ENCODE measurements at places on chromosomes 12 and 14.

- no peaks in the 10 kb centered on the region for H3K36me3 ChIP-seq
- no peaks in the 10 kb centered on the region for H3K27me3 ChIP-seq
- H3K27ac ChIP-seq: no peak overlapping the region
These were observed 454.2 kb downstream of the DPF3 start for GRCh38 chr14:72439707-72440106.

DNA sequence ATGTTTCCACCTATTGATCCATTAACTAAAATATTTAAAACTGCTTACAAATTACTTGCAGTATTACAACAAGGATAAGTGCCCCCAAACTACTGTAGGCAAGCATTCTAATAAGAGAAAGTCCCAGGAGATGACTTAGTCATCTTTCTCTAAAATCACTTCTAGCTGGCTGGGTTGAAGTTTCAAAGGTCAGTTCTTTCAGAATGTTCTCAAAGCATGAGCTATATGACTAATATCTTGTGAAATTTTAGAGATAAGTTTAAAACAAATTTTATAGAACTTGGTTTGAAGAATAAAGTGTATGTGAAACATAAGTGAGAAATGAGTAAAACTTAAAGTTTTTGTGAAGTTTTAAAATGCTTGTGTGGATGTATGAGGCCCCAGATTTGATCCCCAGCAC, 24.3 kb upstream of the OR6J1 start:
- no peak overlapping the region for H3K27ac ChIP-seq
- peaks cover 4% of the 10 kb centered on the region for H3K4me1 ChIP-seq
- H3K27me3 ChIP-seq: no peaks in the 10 kb centered on the region
- H3K36me3 ChIP-seq: no peaks in the 10 kb centered on the region

GRCh38 chr12:127127897-127128296, 1139.1 kb upstream of the TMEM132C start:
- H3K4me3 ChIP-seq: no peak overlapping the region
- H3K36me3 ChIP-seq: no peaks in the 10 kb centered on the region
- no peaks in the 10 kb centered on the region for H3K27me3 ChIP-seq
- H3K27ac ChIP-seq: no peak overlapping the region

- DNase-seq: no peak
- no peaks in the 10 kb centered on the region for H3K36me3 ChIP-seq
- H3K27ac ChIP-seq: no peak overlapping the region
- no peaks in the 10 kb centered on the region for H3K27me3 ChIP-seq
- no peak overlapping the region for H3K4me3 ChIP-seq
These were observed 3.7 kb downstream of the ANKRD13A start for GRCh38 chr12:110002676-110003515.

GRCh38 chr12:68474467-68475204, 136.1 kb upstream of the RAP1B start:
- no peak overlapping the region for H3K27ac ChIP-seq
- no peak overlapping the region for H3K4me3 ChIP-seq
- no peaks in the 10 kb centered on the region for H3K4me1 ChIP-seq
- no peaks in the 10 kb centered on the region for H3K27me3 ChIP-seq

GRCh38 chr12:72499244-72499643, 227.1 kb downstream of the TRHDE start:
- no peaks in the 10 kb centered on the region for H3K4me1 ChIP-seq
- H3K27ac ChIP-seq: no peak overlapping the region
- H3K27me3 ChIP-seq: no peaks in the 10 kb centered on the region
- H3K36me3 ChIP-seq: no peaks in the 10 kb centered on the region
- DNase-seq: no peak

DNA sequence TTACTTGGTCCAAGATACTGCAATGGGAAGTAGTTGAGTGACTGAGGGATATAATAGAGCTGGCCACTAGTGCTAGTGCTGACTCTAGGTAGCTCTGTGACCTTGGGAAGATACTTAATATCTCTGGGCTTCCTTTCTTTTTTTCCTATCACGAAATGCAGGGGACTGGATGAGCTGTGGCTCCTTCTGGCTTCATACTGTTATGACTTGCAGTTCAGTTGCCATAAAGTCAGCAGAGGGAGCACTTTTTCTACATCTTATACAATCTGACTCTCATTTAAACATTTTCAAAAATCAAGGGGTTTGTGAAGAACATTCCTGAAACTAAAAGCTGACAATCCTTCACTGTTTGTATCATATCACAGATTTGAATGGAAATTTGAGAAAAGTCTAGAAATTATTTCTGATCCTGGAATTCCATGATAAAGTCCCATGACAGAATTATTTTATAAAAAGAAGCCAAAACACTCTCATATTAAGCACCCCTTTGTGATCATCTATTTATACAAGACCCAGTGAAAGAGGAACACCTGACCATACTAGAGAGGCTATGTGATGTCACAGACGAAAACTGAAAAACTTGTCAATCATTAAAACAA, 5.3 kb downstream of the BHLHE41 start:
- no peak overlapping the region for H3K27ac ChIP-seq
- peak; percentile 67 for DNase-seq
- no peaks in the 10 kb centered on the region for H3K36me3 ChIP-seq
- peaks cover 20% of the 10 kb centered on the region for H3K4me1 ChIP-seq

DNA sequence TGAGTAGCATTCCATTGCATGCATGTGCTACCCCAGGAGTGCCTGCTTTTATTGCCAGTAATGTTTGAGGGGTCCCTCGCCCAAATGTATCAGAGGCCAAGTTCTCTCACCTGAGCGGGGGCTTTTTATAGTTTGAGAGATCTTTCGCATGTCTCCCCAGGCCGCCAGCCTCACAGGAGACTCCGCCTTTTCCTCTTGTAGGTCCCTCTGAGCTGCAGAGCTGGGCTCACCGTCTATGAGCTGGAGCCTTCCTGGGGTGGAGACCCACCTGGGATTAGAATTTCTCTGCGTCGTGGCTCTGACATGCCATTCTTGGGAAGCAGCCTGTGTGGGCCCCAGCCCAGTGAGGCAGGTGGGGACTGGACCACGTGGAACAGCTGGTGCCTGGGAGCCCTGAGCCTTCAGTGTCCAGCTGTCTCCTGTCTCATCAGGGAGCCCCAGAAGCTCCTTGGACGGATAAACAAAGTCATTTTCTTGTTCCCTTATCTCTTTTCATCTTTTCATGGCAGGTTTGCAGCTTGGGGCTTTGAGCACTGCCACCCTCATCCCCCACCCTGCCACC, 261.7 kb upstream of the CRY1 start:
- no peak for DNase-seq
- H3K36me3 ChIP-seq: no peaks in the 10 kb centered on the region
- H3K27ac ChIP-seq: no peak overlapping the region
- peaks cover 2% of the 10 kb centered on the region for H3K4me1 ChIP-seq
- no peaks in the 10 kb centered on the region for H3K27me3 ChIP-seq

- no peaks in the 10 kb centered on the region for H3K4me1 ChIP-seq
- peak; percentile 8 for DNase-seq
- no peak overlapping the region for H3K4me3 ChIP-seq
- no peaks in the 10 kb centered on the region for H3K27me3 ChIP-seq
These were observed 111.6 kb downstream of the TSPAN8 start for GRCh38 chr12:71046215-71046614.

- peaks cover 8% of the 10 kb centered on the region for H3K36me3 ChIP-seq
- no peak overlapping the region for H3K4me3 ChIP-seq
- peak overlapping the region; percentile 70 for H3K27ac ChIP-seq
- no peaks in the 10 kb centered on the region for H3K27me3 ChIP-seq
- peak; percentile 99 for DNase-seq
These were observed 87.8 kb upstream of the DYNC1H1 start for GRCh38 chr14:101876555-101876938.

DNA sequence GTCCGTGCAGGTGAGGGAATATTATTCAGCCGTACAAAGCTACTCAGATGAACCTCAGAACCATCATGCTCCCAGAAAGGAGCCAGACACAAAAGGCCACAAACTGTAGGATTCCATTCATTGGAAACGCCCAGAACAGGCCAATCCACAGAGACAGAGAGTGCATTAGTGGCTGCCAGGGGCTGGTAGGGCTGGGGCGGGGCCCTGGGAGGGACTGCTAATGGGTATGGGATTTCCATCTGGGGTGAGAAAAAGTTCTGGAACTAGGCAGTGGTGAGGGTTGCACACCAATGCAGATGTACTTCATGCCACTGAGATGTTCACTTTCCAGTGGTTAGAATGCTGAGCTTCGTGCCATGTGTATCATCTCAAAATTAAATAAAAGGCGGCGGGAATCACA, 101.1 kb downstream of the RFLNA start:
- no peak for DNase-seq
- H3K4me1 ChIP-seq: peaks cover 32% of the 10 kb centered on the region
- H3K36me3 ChIP-seq: peaks cover 6% of the 10 kb centered on the region
- H3K27ac ChIP-seq: no peak overlapping the region
- H3K27me3 ChIP-seq: no peaks in the 10 kb centered on the region
- H3K4me3 ChIP-seq: no peak overlapping the region

DNA sequence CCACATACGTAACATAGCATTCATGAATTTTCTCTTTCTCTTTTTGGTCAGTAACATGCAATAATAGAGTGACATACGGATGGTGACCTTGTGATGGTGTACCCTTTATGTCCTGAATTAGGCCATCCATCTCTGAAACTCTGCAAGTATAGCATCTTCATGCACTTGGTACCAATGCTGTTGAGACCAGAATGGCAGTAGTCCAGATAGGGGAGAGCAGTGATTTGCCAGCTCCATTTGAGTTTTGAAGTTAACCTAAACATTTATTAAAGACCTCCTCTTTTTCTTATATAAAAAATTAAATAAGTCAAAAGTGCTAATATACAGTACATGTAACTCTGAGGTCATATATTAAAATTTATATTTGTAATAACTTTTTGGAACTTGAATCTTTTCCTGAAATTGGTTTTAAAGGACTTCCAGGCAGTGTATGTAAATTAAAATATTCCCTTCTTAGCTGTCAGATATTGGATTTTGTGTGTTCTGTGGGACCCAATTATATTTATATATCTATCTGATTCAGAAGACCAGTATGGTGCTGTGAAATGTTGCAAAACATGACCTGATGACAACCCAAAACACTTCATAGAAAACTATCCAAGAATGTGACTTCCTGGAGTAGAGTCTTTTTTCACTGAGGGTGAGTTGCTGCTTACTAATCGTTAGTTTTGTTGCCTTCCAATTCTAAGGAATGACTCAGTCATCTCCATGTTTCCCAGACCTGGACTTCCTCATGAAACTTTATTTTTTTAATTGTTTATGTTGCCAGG, 3.5 kb downstream of the ELK3 start:
- peak overlapping the region; percentile 65 for H3K4me3 ChIP-seq
- no peaks in the 10 kb centered on the region for H3K27me3 ChIP-seq
- H3K27ac ChIP-seq: peak overlapping the region; percentile 97
- peaks cover 58% of the 10 kb centered on the region for H3K4me1 ChIP-seq

GRCh38 chr12:88855301-88855700, 275.0 kb upstream of the KITLG start:
- no peak overlapping the region for H3K27ac ChIP-seq
- H3K27me3 ChIP-seq: no peaks in the 10 kb centered on the region
- no peak for DNase-seq
- H3K36me3 ChIP-seq: no peaks in the 10 kb centered on the region
- H3K4me3 ChIP-seq: no peak overlapping the region

GRCh38 chr14:51360592-51360991, 120.5 kb downstream of the TMX1 start:
- no peak overlapping the region for H3K27ac ChIP-seq
- peak; percentile 28 for DNase-seq
- no peak overlapping the region for H3K4me3 ChIP-seq
- no peaks in the 10 kb centered on the region for H3K36me3 ChIP-seq
- peaks cover 9% of the 10 kb centered on the region for H3K4me1 ChIP-seq
- H3K27me3 ChIP-seq: no peaks in the 10 kb centered on the region

- no peak overlapping the region for H3K27ac ChIP-seq
- DNase-seq: no peak
- H3K36me3 ChIP-seq: no peaks in the 10 kb centered on the region
- no peak overlapping the region for H3K4me3 ChIP-seq
- H3K4me1 ChIP-seq: peaks cover 37% of the 10 kb centered on the region
- no peaks in the 10 kb centered on the region for H3K27me3 ChIP-seq
These were observed 75.6 kb upstream of the FRMD6 start for GRCh38 chr14:51576117-51576430.

- H3K27ac ChIP-seq: no peak overlapping the region
- no peaks in the 10 kb centered on the region for H3K36me3 ChIP-seq
These were observed 123.6 kb upstream of the SLC16A7 start for GRCh38 chr12:59472273-59472672.

- DNase-seq: no peak
- no peak overlapping the region for H3K4me3 ChIP-seq
- H3K27me3 ChIP-seq: no peaks in the 10 kb centered on the region
- H3K27ac ChIP-seq: no peak overlapping the region
- no peaks in the 10 kb centered on the region for H3K4me1 ChIP-seq
- peaks cover 7% of the 10 kb centered on the region for H3K36me3 ChIP-seq
These were observed 19.1 kb downstream of the SINHCAF start for GRCh38 chr12:31306866-31307265.

DNA sequence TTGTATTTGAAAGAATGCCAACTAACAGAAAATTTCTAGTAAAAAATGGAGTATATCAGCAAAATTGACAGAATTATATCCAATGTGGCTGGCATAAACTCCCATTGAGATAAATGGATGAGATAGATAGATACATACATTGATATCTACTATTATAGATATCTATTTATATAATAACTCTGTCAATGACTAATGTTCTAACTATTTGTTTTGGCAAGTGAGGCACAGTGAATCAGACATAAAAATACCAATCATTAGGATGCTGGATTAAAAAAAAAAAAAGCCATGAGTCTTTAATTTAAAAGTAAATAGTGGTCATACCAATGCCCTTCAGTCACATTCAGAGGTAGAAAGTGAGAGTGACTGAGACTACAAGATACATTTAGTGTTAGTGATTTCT, 33.7 kb upstream of the GLIPR1 start:
- peaks cover 9% of the 10 kb centered on the region for H3K4me1 ChIP-seq
- H3K27ac ChIP-seq: no peak overlapping the region
- peak; percentile 52 for DNase-seq
- no peaks in the 10 kb centered on the region for H3K36me3 ChIP-seq
- H3K4me3 ChIP-seq: no peak overlapping the region

DNA sequence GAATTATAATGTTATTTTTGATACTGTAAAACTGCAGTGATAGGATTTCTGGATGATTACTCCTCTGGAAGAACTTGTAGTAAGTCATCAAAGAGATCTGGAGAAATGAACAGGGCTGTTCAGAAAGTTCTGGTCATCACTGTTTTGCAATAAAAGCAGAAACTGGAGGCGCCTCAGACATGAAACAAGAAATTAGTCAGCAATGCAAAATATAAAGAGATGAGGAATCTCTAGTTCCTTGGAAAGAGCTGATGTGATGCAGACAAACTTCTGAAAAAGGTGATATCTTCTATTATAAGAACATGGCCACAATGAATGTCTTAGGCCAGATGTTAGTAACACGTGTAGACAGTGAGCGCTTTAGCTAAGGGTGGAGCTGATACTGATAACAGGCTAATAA, 9.5 kb downstream of the ACIN1 start:
- H3K27ac ChIP-seq: no peak overlapping the region
- H3K4me1 ChIP-seq: peaks cover 7% of the 10 kb centered on the region
- H3K27me3 ChIP-seq: no peaks in the 10 kb centered on the region
- no peak for DNase-seq
- H3K36me3 ChIP-seq: peaks cover 55% of the 10 kb centered on the region

GRCh38 chr14:26765768-26766520, 168.1 kb upstream of the NOVA1 start:
- no peaks in the 10 kb centered on the region for H3K27me3 ChIP-seq
- H3K36me3 ChIP-seq: no peaks in the 10 kb centered on the region
- H3K27ac ChIP-seq: no peak overlapping the region
- H3K4me3 ChIP-seq: no peak overlapping the region
- peak; percentile 54 for DNase-seq
- no peaks in the 10 kb centered on the region for H3K4me1 ChIP-seq

GRCh38 chr12:91813701-91814100, 331.9 kb downstream of the BTG1 start:
- DNase-seq: no peak
- no peaks in the 10 kb centered on the region for H3K27me3 ChIP-seq
- H3K27ac ChIP-seq: no peak overlapping the region
- H3K4me1 ChIP-seq: no peaks in the 10 kb centered on the region
- no peaks in the 10 kb centered on the region for H3K36me3 ChIP-seq

All from endothelial cell of umbilical vein (primary cell).